Stimulated activated CD4-positive, alpha-beta T cell treated with anti-CD3 and anti-CD28 coated beads, Interleukin-4, amount 100 ng/mL, for 48 hours (primary cell): ENCODE measurements at places on chromosomes 4 and X.

DNA sequence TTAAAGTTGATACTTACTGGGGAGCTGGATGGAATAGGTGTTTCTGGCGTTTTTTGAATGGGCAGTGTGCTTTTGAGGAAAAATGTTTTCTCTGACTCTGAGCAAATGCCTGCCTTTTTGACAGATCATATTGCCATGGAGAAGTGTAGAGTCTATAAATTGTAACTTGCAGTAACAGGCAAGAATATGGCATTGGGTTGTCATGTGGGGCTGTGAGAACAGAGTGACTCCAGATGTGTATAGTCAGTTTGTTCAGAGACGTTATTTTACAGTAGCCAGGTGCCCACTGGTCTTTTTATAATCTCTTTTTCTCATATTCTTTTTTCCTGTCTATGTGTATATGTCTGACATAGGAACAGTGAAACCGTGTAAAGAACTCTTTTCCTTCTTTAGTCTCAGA is 40.8 kb downstream of the RAPGEF2 start:
- DNase-seq, result no peak

DNA sequence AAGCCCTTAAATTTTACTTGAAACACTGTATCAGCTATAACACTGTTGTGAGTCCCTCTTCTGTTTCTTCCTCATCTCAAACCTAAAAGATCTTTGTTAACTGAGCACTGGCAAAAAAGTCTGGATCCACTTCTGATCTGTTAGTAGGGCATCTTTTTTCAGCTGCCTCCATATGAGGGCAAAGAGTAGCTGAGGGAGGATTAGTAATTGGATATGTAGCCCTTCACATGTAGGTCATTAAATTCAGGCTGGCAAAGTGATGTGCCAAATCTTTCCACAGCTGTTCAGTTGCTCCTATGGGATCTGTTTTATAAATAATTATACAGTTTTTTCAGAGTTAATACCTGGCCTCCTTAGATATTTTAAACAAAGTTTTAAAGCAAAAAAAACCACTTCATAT is 1.1 kb upstream of the TRMT10A start:
- DNase-seq, result no peak

GRCh38 chrX:72296991-72297390 is 8.7 kb downstream of the CITED1 start:
- no peak for DNase-seq

DNA sequence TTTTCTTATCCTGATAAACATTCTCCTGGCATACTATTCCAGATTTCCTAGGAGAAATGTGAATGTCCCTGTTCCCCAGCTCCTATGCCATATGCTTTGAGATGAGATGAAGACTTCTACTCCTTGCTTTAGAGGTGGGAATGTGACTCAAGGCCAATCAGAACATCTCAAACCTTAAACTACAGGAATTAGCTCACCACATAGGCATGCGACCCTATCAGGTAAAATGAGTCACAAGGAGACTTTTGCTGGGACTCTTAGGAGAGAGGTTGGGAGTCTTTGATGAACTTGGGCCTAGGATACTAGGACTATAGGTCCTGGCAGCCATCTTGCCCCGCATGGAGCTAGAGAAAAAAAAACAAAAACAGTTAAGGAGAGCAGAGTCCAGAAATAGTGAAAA is 5.8 kb upstream of the USO1 start:
- DNase-seq, result no peak

- DNase-seq, result no peak
Observed at GRCh38 chr4:66266035-66266434, 595.7 kb upstream of the EPHA5 start.

DNA sequence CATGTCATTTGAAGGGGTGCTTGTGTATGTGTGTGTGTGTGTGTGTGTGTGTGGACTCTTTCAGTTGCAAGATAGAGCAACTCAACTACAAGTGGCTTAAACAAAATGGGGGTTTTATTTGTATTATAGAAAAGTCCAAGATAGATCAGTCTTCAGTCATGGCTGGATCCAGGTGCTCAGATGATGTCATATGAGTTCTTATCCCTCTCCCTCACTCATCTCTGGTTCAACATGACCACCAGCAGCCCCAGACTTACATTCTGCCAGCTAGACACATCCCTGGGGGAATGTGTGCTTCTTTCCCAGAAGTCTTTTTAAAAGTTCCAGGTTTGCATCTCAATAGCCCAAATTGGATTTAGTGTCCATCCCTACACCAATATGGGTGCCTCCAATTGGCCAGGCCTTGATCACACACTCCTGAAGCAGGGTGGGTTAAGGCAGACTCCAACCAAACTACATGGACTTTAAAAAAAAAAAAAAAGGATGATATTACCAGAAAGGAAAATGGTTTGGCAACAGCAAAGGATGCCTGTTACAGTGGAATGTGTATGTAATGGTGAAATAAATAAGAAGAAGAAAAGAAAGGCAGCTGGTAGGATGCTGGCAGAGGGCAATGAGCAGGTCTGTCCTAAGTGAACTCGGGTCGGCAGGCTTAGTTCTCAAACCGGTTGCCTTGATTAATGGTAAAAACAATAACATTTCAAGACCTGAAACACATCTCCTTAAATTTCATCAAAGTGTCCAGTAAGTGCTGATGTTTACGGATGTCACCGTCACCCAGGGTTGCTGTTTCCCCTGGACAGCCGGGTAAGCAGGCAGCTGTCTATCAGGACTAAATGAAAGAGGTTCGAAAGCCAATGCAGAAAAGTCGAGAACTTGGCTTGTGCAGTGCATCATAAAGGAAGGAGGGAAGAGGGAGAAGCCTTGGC is 107.7 kb downstream of the SMIM20 start:
- DNase-seq, result no peak

DNA sequence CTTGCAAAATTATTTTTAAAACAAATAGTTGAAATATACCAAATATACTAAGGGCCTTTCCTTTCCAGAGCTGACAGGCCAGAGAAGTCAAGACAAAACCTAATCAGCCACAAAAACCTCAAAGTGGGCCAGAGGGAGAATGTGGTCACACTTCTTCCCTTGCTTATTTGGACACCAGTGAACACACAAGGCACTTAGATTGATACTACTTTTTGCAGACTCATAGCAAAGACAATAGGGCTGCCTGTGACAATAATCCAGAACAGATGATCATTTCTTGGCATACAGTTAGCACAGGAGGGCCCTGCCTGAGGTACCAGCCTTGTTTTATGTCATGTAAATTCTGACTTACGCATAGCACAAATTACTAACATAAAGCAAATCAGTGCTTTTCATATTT is 215.7 kb upstream of the NEIL3 start:
- no peak for DNase-seq

DNA sequence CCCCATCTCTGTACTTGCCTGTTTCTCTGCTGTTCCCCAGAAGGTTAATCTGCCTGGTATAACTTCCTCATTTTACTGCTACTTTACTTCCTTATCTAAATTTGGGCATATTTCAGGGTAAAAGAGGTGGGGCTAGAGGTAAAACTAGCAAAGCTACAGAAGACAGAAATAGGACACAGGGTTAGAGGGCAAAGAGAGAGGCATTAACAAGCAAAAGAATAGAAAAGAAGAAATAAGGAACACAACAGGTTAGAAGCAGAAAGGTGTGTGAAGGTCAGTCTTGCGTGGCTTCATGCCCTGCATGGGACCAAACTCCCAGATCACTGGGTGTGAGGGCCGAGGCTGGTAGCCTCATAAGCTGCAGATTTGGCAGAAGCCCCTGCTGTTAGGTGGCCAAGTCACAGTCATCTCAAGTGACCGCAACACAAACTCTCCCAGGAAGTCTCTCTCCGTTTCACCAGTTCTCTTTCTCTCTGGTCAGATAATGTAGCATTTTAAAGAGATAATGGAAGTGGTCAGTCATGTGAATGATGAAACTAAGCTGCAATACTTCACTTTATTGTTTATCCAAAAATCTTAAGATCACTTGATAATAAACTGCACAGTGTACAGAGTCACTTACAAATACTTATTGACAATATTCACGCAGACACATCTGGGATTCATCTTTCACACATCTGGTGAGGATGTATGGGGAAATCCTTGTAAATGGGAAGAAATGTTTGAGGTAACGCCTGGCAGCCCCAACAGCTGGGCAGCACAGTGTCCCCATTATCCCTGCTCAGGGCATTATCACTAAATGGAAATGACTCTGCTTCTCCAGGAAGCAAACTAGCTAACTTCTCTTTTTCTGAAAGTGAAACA is 16.4 kb downstream of the TMEM154 start:
- no peak for DNase-seq

DNA sequence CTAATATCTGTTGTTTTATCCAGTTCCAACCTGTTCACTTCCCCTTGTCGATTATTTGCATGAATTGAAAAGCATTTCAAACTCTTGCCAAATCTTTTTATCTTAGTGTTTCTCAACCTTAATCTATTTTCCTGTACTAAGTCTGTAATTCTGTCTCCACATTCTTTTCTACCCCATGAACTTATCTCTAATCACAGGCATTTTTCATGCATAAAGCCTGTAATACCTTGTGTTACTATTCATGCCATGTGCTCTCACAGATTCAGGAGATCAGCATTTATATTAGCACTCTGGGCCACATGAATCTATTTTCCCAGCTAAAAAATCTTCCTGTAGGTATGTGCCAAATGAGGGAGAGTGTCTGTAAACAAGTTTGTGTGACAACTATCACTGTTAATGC is 1360.9 kb downstream of the STIM2 start:
- no peak for DNase-seq

DNA sequence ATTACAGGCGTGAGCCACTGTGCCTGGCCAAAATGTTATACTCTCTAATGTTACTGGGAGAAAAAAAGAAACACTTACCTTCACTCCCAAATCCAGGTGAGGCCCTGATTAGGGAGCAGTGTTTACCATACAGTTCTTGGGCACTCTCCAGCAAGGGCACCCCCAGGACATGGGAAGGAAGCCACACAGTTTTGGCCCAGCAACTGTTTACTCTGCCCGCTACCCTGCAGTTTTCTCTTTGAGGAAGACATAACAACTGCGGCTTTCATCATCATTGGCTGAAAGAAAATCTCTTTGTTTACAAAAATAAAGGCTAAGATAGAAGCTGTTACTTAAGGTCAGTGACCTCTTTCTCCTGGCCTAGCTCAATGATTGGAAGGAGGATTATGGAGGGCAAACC is 145.5 kb upstream of the DUSP21 start:
- no peak for DNase-seq

DNA sequence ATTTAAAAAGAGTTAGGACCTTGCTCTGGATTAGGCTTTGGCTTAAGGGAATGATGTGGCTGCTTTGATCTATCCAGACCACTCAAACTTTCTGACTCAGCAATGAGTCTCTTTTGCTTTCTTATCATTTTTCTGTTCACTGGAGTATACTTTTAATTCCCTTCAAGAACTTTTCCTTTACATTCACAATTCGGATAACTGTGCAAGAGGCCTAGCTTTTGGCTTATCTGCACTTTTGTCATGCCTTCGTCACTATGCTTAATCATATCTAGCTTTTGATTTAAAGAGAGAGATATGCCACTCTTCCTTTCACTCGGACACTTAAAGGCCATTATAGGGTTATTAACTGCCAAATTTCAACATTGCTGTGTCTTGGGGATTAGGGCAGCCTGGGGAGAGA is 147.9 kb downstream of the DCHS2 start:
- DNase-seq, result no peak

DNA sequence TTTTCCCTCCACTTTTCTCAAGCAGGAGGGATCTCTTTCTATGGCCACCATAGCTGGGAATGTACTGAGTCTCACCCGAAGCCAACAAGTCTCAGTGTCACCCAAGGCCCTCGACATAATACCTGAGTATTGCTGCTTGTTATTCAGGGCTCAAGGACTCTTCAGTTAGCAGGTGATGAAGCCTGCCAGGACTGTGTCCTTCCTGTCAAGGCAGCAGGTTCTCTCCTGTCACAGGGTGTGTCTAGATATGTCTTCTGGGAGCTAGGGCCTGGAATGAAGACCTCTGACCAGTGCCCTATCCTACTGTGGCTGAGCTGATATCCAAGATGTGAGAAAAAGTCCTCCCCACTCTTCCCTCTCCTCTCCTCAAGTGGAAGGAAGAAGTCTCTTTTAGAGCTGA is 391.0 kb upstream of the DIPK2B start:
- no peak for DNase-seq

- DNase-seq, result no peak
Observed at GRCh38 chr4:47855350-47855749, 17.5 kb upstream of the CORIN start.

DNA sequence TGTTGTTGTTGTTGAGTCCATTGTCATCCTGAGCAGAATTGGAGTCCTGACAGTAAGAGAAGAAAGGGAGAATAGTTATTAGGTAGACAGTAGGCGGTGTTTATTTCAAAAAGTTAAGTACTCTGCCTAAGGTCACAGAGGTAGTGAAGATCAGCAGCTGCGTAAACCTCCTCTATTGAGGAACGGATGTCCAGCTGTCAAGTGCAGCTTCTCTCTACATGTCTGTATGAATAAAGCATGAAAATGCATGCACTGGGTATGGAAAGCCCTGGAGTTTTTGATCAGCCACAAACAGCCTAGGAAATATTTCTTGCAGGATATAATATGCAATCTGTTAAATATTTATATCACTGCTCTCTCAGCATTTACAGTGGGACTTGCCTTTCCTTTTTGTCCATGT is 109.4 kb upstream of the CBLL2 start:
- DNase-seq, result no peak

DNA sequence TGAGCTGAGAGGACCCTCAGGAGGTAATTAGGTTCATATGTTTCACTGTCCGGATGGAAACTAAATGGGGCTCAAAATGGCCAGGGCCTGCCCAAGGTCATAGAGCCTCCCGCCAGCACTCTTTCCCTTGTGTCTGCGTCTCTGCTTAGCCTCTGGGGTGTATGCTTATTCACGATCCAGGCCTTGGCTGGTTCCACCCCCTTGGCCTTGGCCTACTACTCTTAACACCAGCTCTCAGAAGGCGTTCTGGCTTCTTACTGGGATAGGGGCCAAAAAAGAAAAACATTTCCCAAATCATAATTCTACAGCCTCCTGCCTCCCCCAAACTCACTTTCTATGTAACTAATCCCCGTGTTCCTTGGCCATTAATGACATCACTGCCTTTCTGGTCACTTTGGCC is 68.8 kb downstream of the RTL5 start:
- no peak for DNase-seq

GRCh38 chr4:84855774-84856173 is 110.7 kb downstream of the WDFY3 start:
- DNase-seq, result no peak

DNA sequence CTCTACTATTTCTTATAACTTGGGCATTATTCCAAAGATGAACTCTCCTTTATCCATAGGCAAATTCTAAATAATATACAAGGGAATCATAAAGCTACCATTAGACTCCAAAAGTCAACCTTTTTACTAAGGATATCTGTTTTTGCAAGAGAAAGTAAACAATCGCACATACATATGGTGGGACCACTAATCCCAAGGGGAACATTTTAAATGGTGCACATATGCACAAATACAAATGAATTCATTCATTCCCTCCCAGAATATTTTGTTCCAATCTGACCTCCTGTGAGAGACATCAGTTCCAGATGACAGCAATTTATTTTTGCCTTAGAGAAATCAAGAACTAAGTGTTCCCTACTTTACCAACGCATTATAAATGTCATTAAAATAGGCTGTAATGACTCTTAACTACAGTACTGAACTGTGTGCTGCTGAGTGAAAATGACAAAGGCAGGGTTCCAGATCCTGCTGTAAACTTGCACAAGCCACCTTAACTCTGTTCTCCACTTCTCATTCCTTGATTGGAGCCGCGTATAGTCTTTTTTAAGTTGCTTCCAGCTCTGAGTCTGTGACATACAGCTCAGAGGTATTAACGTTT is 2.0 kb downstream of the DHX15 start:
- no peak for DNase-seq

GRCh38 chrX:136761421-136761820 is 19.3 kb downstream of the ARHGEF6 start:
- DNase-seq, result no peak
